ENCODE measurements at places on chromosomes 6 and 20. TPM values are rescaled to one million over a fixed set of nuclear protein-coding genes. Genes with fewer than 3 reads are reported as not detected.

DNA sequence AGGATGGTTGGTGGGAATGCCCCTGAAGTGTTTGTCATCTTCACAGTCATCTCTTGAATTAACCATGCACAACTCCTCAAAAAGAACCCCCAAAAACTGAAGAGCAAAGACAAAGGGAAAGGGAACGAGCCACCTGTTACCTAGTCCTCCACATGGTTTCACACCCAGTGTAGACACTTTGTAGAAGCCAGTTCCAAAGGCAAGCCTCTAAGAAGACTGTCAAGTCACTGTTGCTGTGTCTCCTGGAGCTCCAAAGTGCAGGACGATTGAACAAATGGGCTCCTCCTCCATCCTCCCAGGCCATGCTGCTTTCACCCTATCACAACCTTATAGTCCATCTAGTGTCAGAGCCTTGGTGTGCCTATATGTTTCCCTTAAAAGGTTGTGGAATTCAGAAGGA lies 277.6 kb upstream of the PRDM1 start:
- DNase-seq: no peak

Gene CASS4
- 2.2 TPM for total RNA-seq

DNA sequence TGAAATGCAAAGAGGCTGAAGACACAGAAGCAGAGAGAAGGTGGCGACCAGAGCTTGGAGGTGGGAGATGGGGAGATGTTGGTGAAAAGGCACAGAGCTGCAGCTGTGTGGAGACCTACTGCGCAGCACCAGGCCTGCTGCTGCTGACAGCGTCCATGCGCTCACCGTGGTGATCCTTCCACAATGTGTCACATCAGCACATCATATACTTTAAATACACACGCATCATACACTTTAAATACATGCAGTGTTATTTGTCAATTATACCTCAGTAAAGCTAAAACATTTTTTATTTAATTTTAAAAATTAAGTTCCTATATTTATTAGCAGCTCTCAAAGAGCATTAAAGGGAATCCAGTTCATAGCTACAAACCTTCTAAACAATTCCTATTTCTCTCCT lies 200.9 kb downstream of the TTLL2 start:
- no peak for DNase-seq

- DNase-seq: no peak
These were observed 203.8 kb upstream of the PCSK2 start for GRCh38 chr20:17023036-17023435.

GRCh38 chr6:2693231-2693630 lies 57.5 kb downstream of the MYLK4 start:
- DNase-seq: no peak

DNA sequence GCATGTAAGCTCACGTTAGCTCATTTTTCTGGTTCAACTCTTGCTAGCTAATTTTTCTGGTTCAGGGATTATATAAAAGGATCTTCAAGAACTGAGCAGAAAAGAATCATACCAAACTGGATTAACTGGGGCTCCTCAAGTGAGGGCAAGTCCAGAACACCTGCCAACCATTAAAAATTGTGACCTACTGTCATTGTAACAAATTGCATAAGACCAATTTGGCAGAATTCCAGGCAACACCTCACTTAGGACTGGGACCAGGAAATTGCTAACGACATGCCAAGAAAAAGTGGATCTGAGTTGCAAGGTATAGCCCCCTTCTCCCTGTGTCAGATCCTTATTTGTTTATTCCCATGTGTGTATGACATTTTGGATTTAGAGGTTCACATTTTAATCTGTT lies 216.6 kb downstream of the HIVEP2 start:
- no peak for DNase-seq

Gene YIPF3
- 100 TPM for total RNA-seq

GRCh38 chr20:37397076-37397953 lies 51.4 kb downstream of the SRC start:
- DNase-seq: no peak

DNA sequence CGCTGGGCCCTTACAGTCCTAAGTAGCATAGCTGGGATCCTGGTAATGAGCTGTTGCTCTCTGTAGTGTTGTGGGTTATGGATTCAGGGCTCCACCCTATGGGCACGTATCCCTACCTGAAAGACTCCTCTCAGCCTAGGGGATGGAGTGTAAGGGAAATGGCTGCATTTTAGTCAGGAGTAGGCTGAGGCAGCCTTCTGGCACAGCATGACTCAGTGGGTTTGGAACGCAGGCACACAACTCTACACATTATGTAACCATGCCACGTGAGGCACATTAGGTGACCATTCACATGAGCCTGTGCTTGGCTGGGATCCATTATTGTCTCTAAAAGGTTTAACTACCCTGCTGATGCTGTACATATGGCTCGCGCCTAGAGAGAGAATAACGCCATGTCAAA lies 27.8 kb downstream of the HDDC2 start:
- DNase-seq: peak; percentile 23

DNA sequence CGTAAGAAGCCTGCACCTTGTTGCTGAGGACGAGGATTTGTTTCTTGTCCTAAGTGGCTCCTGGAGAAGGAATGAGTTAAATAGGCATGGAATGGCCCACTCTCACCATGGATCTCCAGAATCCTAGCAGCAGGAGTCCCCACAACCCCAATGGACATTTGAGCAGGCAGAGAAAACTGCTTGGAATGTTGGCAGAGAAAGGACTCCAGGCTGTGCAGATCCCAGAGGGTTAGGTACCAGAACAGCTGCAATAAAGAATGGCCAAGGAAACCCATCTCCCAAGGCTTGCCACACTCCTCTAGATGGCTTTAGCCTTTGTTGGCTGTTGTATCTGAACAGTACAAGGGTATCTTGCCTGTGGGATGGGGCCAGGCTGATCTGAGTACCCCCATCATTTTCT lies 1415.7 kb upstream of the ADGRB3 start:
- no peak for DNase-seq

Gene SIRPG
- total RNA-seq: not detected

Gene SLC22A23
- total RNA-seq: 22.9 TPM

DNA sequence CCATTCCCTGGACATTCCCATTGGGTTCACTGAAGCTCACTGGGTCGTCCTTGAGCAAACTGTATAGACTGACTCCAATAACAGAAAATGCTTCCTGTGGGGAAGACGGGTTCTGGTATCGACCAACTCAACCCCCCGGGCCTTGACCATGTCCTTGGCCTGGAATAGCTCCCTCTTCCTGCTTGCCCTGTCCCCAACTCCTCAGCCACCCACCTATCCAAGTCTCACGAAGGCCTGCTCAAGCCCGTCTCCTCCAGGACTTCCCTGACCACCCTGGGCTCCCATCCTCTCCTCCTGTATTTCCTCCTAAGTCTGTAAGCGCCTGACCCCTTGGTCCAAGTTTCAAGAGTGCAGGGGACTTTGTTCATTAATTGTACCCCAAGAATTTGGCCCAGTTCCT lies 2.8 kb upstream of the HMGA1 start:
- DNase-seq: no peak

Gene SLC22A2
- not detected for total RNA-seq

GRCh38 chr6:75993236-75994162 lies 79.0 kb downstream of the IMPG1 start:
- DNase-seq: no peak

DNA sequence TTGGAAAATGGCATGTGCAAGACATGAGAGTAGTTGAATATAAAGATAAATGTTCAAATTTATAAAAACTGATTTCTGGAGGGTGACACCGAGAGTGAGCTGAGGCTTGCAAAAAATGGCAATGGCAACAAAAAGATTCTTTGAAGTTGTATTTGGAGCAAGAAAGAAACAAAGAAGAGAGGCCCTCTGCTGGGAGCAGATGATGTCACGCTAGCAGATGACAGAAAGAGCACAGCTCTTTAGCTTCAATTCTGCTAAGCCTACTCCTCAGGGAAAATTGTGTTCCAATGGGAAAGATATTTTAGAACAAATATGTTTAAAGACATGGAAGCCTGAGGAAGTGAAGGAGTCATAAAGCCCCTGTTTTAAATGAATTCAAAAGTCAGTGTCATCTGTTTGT lies 125.3 kb upstream of the NOX3 start:
- DNase-seq: no peak

DNA sequence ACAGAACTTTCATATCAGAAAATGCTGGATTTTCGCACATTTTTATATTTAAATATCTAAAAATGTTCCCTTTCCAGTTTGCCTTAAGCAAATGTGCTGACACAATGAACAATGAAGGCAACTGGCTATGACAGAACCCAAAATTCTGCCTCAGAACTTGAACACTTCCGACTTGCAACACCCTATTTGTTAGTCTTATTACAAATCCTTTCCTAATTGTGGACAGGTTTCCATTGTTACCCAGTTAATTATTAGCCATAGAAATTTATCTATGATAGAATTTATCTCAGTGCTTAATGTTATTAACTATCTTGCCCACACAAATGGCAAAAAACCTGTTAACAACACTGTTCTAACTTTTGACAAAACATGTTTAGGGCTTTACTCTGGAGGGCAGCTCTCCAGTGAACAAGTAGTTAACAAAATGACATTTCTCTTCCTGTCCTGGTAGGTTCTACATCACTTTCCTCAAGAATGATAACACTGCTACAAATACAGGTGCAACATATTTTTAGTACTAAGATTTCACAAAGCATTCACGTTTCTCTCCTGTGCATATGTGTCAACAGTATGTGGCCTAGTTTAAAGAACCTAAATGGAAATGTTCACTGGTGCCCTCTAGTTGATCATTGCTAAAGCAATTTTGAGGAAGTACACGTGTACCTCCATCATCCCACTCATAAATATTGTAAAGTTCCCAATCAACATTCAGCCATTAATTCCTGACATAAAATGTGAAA lies 58.4 kb downstream of the HIVEP2 start:
- no peak for DNase-seq

Gene ZNF165
- total RNA-seq: 0.16 TPM

Gene C4A
- 7.2 TPM for total RNA-seq

Gene HLA-G
- total RNA-seq: not detected

DNA sequence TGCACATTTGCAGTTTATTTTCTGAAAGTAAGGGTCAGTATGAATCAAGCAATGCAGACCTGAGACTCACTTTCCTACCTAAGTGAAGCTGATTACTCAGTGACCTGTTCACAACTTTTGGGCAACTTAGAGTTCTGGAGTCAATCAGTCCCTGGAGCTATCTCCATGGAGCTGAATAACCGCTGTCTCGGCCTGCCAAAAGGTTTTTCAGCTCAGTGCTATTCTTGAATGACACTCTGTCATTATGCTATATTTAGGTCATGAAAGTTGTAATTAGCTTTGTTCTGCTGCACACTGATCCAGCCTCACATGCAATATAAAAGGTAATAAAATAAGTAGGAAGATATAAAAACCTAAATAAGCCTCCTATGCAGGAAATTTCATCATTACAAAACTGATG lies 356.0 kb downstream of the BMP2 start:
- no peak for DNase-seq

- no peak for DNase-seq
These were observed 400.2 kb downstream of the QKI start for GRCh38 chr6:163814494-163815364.

DNA sequence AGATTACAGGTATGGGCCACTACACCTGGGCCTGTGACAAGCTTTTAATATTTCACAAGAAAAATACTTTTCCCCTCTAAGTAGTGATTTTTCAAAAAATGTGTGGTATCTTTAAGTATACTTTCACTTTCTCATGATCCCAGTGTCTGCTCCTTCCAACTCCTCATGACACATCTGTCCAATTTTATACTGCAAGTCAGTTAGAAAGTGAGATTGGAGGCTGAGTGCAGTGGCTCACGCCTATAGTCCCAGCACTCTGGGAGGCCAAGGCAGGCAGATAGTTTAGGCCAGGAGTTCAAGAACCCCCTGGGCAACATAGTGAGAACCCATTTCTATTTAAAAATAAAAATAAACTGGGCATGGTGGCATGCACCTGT lies 20.2 kb downstream of the PIM1 start:
- DNase-seq: no peak

- no peak for DNase-seq
These were observed 43.0 kb downstream of the MRS2 start for GRCh38 chr6:24445704-24446103.

- DNase-seq: no peak
These were observed 5.4 kb downstream of the DNMT3B start for GRCh38 chr20:32767418-32768198.

DNA sequence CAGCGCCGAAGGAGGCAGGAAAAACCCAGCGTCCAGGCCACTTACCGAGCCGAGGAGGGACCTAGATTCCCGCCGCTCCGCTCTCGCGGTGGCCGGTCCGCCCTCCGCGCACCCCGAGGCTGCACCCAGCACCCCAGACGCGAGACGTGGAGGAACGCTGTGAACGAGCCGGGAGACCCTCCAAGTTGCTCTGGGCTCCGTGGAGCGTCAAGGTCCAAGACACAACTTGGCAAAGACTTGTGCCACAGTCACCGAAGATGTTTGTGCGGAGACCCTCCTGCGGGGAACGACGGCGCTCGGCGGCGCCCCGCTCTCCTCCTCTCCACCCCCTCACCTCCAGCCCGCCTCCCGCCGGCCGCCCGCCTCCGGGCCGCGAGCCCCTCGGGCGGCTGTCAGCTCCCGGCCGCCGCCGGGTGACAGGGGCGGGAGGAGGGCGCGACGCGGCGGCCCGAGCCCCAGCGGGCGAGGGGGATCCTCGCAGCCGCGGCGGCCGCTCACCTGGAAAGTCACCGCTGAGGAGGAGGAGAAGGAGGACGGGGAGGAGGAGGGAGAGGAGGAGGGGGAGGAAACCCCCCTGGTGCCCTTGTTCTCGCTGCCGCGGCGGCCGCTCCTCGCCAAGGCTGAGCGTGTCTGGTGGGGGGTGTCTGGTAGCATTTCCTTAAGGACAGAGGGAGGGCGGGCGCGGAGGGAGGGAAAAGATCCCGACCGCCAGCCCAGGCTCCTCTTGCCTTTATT lies 637 bp upstream of the HIVEP2 start:
- DNase-seq: peak; percentile 59

DNA sequence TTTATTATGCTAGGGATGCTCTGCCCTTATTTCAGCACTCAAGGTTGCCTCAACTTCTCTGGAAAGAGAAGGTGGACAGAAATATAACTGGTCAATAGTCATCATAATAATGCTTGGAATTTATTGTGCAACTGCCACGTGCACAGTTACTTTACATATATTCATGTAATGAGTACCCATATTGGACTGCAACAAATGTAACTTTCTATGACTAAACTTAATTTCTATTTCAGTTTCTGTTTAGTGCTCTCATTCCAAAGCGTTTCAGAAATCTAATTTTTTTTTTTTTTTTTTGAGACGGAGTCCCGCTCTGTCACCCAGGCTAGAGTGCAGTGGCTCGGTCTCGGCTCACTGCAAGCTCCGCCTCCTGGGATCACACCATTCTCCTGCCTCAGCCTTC lies 28.3 kb upstream of the CD83 start:
- no peak for DNase-seq

Gene SSTR4
- not detected for total RNA-seq

DNA sequence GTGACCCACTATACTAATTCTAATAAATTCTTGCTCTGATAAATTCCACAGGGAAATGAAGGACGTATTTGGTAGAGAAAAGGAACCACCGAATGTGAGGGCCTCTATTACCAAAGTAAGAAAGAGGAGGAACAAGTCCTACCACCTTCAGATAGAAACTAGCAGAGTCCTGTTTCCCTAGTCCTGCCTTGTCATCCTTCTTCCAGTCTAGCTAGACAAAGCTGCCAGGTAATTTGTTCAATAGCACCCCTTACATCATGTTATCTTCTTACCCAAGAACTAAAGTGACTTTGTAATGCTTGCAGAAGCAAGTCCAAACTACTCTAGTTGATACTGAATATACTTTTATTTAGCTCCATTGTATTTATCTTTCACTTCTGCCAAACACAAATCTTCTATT lies 29.3 kb upstream of the FAM83B start:
- no peak for DNase-seq
